ENCODE measurements at places on chromosomes 4 and X.

GRCh38 chrX:10756441-10756840 is 136.1 kb upstream of the MID1 start:
- no peak for DNase-seq

GRCh38 chr4:8331575-8331955 is 62.0 kb downstream of the HTRA3 start:
- no peak for DNase-seq

- no peak for DNase-seq
Measured at GRCh38 chr4:165360041-165360695, 18.6 kb upstream of the CPE start.

- no peak for DNase-seq
Measured at GRCh38 chr4:106818764-106819163, 217.3 kb downstream of the DKK2 start.

- no peak for DNase-seq
Measured at GRCh38 chrX:44022964-44023363, 49.8 kb upstream of the NDP start.

DNA sequence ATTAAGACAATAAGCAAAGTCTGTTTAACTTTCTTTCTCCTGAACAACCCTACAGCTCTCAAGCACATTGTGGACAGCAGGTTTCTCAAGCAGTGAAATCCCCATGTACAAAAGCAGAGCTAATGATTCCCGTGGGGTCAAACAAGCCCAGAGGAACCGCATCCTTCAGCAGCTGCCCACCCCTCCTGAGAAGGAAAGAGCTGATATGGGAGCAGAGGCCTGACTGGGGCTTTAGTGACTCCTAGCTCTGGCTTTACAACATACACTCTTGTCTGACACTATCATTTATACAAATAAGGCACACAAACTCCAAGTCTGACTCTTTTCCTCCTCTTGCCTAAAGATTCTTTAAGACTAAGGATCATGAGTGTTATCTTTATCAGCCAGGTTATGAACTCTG is 32.8 kb downstream of the HDAC8 start:
- no peak for DNase-seq

- no peak for DNase-seq
Measured at GRCh38 chrX:150664290-150664689, 28.9 kb upstream of the MTMR1 start.

GRCh38 chr4:8652181-8653078 is 59.9 kb downstream of the CPZ start:
- DNase-seq: no peak

- no peak for DNase-seq
Measured at GRCh38 chr4:42767669-42768068, 110.8 kb upstream of the ATP8A1 start.

DNA sequence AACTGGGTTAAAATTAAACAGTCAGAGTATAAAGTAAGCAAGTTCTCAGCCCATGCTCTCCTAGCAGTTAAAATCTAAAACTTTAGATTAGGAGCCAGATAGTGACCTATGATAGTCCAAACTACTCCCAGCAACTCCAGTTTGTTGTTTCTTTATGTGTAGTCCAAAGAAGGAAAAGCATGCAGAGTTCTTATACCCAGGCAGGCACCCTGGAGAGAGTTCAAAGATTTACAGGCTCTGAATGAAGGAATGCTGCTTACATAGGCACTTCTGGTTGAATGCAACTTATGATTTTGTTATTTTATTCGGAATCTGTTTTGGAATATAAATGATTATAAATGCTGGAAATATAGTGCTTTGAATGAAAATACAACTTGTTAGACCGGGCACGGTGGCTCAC is 67.2 kb downstream of the GPAT3 start:
- DNase-seq: no peak

DNA sequence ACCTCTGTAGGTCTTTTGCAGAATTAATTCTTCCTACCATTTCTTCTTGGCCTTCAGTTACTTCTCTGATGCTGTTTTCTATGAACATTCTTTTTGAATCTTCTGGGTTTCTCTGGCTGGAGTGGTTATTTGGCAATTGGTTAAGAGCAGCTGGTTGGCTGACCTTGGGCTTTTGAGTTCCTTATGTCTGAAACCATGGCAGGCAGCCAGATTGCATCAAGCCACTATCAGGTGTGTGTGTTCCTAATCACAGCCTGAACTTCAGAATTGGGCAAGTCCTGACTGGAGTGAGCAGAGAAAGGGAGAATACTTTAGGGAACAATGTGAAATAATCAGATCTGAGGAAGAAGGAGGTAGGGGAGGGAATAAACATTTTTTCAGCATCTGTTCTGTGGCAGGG is 90.2 kb downstream of the ARHGAP10 start:
- DNase-seq: no peak

GRCh38 chrX:112867570-112867969 is 26.9 kb upstream of the AMOT start:
- DNase-seq: no peak

DNA sequence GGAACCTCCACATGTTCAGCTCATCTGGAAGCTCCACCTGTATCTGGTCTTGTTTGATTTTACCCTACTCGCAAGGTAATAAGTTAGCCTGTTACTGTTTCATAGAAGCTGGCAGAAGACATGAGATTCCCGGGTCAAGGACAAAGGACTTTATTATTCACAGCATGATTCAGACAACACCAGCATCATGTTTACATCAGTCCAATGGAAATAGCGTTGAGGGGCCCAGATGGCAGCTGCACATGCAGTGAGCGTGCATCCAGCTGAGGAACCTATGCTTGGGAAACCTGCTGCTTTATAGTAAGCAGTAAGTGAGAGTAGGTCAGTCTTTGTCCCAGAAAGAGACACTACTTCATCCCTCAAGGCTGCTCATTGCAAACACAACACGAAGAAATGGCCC is 19.8 kb downstream of the TSPAN5 start:
- no peak for DNase-seq

DNA sequence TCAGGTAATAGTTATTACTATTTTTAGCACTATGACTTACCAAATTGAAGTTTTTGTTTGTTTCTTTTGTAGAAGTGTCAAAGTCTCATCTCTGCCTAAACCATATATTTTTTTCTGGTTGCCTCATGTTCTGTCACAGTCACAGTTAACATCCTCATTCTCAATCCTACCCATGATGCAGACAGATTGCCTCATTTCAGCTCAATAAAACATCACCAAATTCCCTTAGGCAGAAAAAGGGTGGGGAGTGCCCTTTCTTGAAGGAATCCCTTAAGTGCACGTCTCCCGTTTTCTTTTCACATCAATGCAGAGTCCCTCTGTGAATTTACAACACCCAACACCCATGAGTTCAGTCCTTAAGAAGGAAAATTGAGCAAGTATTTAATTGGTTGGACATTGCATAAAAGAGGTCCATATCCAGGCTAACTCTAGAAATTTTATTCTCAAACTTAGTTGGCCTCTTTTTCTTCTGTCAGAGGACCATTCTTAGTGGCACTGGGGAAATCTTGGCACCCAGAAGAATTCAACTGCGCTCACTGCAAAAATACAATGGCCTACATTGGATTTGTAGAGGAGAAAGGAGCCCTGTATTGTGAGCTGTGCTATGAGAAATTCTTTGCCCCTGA is 103.7 kb upstream of the BMPR1B start:
- no peak for DNase-seq

DNA sequence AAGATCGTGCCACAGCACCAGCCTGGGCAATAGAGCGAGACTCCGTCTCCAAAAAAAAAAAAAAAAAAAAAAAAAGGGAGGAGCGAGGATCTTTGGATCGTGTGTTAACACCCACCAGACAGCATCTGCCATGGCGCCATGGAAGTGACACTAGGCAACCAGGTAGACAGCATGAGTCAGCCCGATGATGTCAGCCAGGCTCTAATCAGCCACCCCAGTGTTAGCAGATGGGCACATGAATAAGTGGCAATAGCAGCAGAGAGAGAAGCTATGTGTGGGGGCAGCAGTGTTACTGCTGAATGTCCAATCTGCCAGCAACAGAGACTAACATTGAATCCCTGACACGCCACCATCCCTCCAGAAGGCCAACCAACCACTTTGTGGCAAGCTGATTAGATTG is 6.6 kb downstream of the SYN1 start:
- no peak for DNase-seq

- no peak for DNase-seq
Measured at GRCh38 chrX:13667919-13668318, 15.0 kb downstream of the TCEANC start.

GRCh38 chrX:599837-600715 is 30.5 kb upstream of the SHOX start:
- no peak for DNase-seq

- no peak for DNase-seq
Measured at GRCh38 chr4:3372933-3373465, 68.8 kb upstream of the HGFAC start.

DNA sequence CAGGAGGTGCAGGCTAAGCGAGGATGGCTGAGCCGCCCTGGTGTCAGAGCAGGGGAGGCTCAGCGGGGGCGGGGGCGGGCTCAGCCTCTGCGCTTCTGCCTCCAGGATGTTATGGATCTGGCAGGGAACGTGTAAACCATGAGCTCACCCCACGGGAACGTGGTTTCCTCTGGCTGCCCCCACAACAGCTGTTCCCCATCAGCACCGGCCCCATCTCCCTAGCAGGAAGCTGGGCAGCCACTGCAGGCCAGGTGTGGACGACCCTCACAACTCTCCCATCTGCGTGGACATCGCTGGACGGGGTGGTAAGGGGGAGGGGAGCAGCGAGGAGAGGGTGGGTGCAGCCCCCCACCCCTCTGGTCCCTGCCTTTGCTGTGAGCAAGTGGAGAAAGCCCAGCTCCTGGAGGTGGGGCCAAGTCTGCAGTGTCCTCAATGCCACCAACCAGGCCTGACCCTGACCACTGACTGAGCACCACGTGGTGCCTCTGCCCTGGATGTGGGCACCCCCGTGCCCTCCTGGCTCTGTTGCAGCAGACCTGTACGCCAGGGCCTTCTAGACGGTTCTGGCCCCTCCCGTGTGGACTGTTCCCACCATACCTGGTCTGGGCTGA is 28.1 kb upstream of the SPON2 start:
- DNase-seq: no peak

DNA sequence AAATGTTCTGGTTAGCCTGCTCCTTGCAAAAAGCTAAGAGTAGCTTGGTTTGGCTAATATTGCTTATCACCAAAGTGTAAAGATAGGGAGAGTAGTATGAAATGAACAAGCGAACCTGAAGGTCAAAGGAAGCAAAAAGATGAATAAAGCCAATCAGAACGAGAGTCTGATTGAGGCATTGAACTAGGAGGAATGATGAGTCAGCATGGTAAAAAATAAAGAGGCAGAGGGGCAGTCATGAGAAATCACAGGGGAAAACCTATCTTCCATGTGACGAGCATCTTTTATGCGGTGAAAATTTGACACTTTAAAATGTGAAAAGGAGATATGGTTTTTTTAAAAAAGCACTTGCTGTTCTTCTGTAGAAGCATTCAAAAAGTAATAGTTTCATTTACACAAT is 533.7 kb downstream of the SPOCK3 start:
- DNase-seq: no peak

GRCh38 chrX:6748595-6748994 is 213.7 kb upstream of the VCX3A start:
- DNase-seq: no peak

- no peak for DNase-seq
Measured at GRCh38 chrX:10769195-10769594, 148.8 kb upstream of the MID1 start.

DNA sequence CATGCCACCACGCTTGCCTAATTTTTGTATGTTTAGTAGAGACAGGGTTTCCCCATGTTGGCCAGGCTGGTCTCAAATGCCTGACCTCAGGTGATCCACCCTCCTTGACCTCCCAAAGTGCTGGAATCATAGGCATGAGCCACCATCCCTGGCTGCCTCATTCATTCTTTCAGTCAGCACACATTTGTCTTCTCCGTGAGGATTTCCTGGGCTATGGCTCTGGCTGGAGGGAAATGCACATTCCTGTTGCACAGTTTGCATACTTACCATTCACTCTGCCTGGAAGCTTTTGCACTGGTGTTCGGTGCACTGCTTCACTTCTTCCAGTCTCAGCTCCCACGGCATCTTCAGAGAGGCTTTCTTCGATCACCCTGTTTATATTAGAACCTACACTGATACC is 267.8 kb downstream of the STIM2 start:
- no peak for DNase-seq

DNA sequence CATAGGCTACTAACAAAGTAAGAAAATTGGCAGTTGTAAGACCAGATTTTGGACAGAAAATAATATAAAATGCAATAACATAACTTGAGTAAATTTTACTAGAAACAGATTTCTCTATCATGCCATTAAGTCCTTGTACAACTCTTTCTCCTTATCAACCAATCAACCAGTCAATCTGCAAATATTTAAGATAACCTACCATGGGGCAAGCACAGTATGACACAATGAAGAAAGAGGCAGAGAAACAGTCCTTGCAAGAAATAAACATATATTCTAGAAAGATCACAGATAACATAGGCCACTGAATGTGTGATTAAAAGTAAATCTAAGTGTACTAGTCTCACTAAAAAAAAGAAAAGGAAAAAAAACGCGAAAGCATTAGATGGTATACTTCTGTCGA is 194.8 kb downstream of the PPP3CA start:
- no peak for DNase-seq

- DNase-seq: no peak
Measured at GRCh38 chr4:25837107-25837506, 25.7 kb downstream of the SEL1L3 start.

GRCh38 chrX:143500751-143501150 is 16.5 kb downstream of the SPANXN3 start:
- no peak for DNase-seq

GRCh38 chrX:8279323-8279722 is 108.3 kb upstream of the VCX2 start:
- no peak for DNase-seq

DNA sequence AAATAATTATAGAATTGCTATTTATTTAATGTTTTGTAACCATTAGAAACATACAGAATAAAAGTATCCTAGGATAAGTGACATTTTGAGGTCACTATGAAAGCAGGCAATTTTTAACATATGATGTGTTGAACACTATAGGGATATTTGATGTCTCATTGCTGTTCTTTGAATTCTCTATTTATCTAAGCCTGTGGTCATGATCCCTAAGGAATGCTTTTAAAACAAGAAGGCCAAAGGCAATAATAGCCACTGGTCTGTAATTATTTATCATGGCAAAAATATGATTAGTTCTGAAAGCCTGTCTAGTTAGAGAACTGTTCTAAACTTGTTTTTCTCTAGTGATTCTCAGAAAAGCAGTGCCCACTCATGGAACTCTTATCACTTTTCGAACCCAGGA is 186.6 kb downstream of the RPA4 start:
- no peak for DNase-seq

- DNase-seq: no peak
Measured at GRCh38 chrX:31884535-31884934, 812.7 kb upstream of the FTHL17 start.
